ENCODE measurements at places on chromosomes 5 and 9.

GRCh38 chr5:111668477-111669414 is 88.2 kb downstream of the NREP start:
- DNase-seq: no peak

DNA sequence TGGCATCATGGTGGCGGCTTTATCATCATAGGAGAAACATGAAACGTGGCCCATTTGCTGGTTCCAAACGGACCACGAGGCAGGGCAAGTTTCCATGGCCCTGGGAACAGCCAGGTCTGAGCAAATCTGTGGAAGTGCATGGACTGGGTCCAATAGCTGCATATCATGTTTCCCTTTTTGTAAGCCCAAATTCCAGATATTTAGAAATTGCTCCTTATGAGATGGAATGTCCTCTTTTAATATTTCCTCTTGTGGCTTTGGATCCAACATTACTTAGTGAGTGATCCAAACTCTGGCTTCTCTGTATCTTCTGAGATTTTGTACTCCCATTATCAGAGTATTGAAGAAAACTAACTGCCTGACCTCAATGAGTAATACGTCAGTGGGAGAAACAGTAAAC is 79.8 kb upstream of the FBXL7 start:
- DNase-seq: no peak

DNA sequence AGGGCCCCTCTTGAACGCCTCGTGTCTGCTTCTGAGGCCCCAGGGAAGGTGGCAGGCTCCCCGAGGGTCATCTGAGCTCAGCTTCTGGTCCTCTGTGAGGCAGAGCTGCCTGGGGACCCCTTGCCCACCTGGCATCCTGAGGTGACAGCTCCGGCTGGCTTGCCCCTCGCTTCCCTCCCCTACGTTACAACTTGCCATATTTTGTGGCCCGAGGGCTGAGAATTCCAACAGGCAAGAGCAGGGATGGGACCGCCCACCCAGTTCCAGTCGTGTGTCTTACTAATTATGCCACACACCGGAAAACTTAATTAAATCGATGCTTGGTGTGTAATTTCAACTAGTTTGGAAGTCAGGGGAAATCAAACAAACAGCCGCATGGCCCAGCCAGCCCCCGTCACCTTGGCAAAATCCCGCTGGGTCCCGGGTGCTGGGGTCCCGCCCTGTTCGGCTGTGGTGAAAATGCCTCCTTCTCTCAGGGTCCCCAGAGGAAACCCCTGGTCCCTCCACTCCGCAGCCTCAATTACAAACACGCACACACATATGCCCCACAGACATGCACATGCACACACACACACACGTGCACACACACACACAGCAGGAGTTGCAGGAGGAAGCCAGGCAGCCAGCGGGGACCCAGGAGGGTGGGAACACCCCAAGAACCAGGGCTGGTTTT is 221.0 kb upstream of the IER5L start:
- DNase-seq: no peak

DNA sequence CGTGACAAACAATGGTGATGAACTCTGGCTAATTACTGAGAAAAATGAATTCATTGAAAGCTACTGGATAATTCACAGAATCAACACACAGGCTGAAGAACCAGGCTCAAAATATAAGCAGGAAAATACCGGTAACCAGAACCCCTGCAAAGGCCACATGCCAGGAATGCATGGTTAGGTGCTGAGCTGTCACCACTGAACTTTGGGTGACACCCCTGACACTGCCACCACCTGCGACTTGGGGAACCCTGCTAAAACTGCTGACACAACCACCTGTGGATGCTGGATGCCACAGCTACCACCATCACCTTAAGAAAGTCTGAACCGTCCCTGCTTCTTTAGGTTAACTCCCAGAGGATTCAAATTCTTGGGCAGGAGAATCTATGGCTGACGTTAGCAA is 72.0 kb upstream of the NR4A3 start:
- DNase-seq: no peak

- no peak for DNase-seq
Observed at GRCh38 chr5:50767588-50767987, 101.2 kb downstream of the PARP8 start.

GRCh38 chr5:108061941-108062340 is 320.0 kb downstream of the FBXL17 start:
- DNase-seq: no peak

GRCh38 chr9:130043654-130044623 is 950 bp upstream of the FNBP1 start:
- DNase-seq: peak; percentile 46

DNA sequence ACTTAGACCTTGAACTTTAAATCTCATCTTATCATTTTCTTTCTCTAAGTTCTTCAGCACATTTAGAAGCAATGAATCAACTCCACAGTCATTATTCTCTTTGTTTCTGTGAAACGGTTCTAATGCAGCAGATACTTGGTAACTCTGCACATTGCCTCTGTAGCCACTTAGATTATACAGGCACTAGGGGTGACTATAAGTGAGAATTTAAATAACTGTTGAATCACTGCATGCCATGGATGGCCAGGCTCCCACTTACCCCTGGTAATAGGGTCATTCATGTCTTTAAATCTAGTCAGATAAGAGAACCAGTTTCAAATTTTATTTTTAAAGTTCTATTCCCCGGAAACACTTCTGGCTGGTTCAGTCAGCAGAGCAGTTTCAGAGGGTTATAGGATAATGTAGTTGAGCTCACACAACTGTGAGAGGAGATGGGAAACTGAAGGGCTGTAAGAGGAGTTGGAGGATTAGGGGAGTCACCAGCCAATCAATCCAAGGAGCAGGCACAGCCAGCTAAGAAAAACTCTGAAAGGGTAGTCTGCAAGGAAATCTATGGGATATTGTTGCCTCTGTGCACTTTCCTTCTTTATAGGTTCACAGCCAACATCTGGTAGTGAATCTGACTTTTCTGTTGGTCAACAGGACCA is 4.2 kb upstream of the MINAR2 start:
- DNase-seq: no peak

- DNase-seq: no peak
Observed at GRCh38 chr5:9877488-9877887, 247.3 kb upstream of the TAS2R1 start.

GRCh38 chr5:54727874-54728587 is 210.5 kb downstream of the SNX18 start:
- no peak for DNase-seq

GRCh38 chr9:129987047-129987446 is 55.9 kb downstream of the FNBP1 start:
- no peak for DNase-seq

DNA sequence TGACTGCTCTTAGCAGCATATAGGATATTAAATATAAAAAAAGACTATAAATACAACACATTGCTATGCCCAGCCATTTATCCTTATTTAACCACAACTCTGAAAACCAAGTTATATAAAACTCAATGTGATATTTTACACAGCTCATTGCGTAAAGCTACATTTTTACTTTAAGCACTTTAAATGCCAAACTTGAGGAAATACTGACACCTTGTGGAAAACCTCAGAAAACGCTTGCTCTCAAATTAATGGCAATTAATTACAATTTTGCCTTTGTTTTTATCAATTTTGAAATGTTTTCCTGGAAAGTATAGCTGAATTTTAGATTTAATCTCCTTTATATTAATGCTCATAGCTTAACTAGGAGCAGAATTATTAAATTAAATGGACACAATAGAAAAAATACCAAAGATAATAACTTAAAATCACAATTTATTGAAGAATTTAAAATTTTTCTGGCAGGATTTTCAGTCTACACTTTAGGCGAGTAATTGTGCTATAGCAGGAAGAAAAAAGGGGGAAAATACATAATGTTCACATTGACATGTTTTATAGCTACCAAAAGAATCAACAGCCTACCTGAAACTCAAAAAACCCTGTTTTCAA is 25.2 kb upstream of the PLAC8L1 start:
- no peak for DNase-seq

GRCh38 chr5:68798877-68799843 is 294.7 kb upstream of the SLC30A5 start:
- no peak for DNase-seq

- no peak for DNase-seq
Observed at GRCh38 chr5:28165096-28165495, 1126.7 kb upstream of the CDH9 start.

DNA sequence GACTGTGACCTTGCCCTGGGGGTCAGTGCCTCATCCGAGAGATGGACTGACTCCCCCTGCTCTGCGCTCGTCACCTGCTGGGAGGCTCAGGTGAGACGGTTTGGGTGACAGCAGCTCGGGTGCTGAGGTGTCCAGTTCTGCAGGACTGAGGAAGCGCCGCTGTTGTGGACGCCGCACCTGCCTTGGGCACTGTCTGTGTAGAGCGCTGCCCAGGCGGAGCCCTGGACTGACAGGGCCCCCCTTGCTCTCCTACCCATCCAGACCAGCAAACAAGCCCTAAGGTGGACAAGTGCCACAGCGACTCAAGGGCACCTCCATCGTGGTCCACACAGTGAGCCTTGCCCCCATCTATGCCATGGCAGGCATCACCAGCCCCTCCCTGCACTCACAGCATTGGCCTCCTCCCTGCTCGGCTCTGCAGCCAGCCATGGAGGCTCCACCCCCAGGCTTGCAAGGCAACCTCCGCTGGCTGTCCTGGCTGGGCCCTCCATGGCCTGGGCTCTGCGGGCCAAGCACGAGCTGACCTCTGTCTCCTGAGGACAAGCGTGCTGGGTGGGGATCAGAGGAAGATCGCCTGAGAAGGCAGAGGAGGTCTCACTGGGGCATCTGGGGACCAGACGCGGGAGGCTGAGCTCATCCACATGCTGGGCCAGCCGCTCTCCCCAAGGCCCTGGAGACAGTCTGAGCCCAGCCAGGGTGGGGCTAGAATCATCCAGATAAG is 87.1 kb upstream of the COL5A1 start:
- peak; percentile 36 for DNase-seq

DNA sequence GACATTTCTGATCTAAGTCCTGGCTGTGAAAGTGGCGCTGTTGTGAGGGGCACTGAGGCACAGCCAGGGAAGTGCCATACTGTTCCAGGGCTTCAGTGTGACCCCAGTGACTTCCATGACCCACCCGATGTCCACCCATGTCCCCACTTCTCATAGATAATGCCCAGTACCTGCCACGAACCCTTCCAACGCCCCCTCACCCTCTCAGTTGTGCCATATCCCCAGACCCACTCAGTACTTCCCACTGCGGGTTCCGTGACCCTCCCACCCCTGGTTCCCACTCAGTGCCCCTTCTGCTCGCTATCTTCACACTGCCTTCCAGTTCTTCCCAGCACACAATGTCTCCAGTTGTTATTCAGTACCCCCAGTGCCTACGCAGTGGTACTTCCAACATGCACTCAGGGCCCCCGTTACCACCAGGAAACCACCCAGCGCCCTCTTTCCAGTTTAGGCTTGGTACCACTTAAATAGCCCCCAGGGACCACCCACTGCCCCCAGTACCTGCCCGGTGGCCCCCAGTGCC is 30.7 kb upstream of the PSD2 start:
- DNase-seq: no peak

GRCh38 chr9:68964765-68965164 is 49.1 kb downstream of the PRKACG start:
- DNase-seq: no peak

DNA sequence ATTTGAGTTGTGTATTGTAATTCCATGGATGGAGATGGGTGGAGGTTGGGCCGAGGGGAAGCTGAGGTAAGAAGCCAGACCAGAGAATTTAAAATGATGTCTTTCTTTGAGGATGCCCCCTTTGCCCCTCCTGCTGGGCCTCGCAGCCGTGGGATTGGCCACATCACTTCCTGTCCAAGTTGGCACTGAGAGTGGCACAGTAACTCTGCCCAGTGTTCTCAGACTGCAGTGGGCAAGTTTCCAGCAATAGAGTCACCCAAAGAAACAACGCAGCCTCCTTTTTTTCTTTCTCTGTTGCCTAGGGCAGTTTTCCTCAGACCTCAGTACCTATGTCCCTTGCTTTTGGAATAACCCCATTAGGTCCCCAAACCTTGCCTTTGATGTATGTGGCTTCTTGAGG is 306.6 kb upstream of the DMRT1 start:
- no peak for DNase-seq

DNA sequence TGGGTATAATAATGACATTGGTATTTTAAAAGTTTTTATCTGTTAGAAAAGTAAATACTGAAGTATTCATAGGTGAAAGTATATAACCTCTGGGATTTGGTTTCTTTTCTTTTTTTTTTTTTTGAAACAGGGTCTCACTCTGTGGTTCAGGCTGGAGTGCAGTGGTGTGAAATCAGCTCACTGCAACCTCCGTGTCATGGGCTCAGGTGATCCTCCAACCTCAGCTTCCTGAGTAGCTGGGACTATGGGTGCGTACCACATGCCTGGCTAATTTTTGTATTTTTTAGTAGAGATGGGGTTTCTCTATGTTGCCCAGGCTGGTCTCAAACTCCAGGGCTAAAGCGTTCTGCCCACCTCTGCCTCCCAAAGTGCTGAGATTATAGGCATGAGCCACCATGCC is 7.2 kb downstream of the HSDL2 start:
- no peak for DNase-seq

- no peak for DNase-seq
Observed at GRCh38 chr5:15992918-15993317, 186.7 kb downstream of the MARCHF11 start.

GRCh38 chr5:172559004-172559932 is 81.8 kb upstream of the NEURL1B start:
- DNase-seq: no peak

- DNase-seq: no peak
Observed at GRCh38 chr9:117424291-117424690, 9.4 kb upstream of the ASTN2 start.

- no peak for DNase-seq
Observed at GRCh38 chr9:89903141-89903475, 298.3 kb downstream of the GADD45G start.

DNA sequence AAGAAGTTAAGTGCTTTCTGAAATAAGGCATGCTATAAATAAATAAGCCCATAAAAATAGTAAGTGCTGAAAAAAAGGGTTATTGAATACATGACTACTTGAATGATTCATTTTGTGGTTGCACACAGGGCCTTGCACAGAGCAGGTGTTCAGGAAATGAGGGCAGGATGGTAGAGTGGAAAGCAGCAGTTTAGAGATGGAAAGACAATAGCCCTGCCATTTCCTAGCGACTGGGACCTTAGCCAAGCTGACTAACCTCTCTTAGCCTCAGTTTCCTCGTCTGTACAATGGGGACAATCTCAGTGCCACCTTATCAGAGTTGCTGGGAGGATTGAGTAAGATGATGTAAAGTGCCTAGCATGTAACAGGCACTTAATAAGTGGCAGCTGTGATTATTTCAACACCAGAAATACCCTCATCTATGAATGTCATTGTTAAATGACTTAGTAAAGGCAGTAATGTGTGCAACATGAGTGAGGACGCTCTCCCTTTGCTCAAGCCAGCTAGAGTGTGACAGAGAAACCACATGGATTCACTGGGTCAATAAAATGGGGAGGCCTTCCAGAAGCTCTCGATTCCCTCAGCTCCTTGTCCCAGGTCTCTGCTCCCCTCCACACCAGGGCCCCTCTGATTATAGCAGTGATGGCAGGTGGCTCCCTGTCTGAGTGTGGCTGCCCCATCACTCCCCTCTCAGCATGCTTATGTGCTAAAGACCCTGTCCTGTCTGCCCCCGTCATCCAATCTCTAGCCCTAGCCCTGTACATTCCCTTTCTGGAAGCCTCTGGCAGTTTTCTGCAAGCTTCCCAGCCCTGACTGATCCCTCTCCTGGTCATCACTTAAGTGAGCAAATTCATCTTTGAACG is 16.0 kb upstream of the PHF19 start:
- DNase-seq: no peak
